T-helper 2 cell (primary cell): ENCODE measurements at places on chromosomes 4 and X.

GRCh38 chr4:123506011-123506695, 109.6 kb downstream of the SPRY1 start:
- no peak for DNase-seq

- peak; percentile 51 for DNase-seq
Measured at GRCh38 chr4:102343964-102344519, 1.2 kb downstream of the SLC39A8 start.

DNA sequence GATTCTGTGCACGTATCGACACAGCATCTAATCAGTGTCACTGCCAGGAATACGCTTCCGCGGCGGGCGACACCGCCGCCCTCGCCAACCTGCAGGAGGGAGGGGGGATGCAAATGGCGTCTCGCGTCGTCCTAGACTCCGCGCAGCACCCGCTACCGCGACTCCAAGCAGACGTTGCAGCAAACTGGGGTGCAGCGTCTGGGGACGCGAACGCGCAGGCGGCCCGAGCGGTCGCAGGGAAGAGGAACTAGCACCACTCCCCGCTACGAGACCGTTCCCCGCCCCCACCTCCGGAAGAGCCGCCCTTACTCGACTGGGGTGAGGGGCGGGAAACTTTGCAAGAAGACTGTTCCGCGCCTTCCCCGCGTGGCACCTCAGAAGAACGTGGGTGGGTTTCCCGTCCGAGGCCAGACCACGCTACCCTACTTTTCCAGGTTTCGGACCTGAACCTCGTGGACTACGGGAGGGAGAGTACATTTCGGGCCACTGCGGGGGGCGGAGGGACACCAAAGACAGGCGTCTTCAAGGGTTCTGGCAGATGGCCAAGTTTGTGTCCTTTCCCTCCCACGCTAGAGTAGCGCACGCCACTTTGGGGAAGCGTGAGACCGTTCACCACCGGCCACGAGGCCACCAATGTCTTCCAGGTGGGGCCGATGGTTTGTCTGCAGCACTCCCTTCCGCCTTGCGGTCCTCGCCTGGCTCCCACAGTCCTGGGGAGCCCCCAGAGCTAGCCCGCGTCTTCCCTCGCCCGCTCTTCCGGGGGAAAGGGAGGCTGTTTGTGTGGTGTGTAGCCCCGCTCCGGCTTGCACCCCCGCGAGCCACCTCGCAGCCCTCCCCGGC, 78.0 kb upstream of the BCOR start:
- peak; percentile 81 for DNase-seq

DNA sequence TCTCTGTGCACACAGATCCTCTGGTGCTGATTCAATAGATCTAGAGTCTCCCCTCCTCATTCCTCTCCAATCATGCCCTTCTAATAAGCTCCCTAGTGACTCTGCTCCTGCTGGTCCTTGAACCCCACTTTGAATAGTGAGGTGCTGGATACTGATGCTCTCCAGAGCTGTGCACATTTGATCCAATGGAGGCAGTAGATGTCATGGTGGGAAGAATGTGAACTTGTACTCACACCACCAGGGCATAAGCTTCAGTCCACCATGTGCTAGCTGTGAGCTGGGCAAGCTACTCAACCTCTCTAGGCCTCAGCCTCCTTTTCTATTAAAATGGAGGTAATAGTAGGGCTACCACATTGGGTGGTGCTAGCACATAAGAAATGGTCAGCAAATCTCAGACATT, 241.1 kb downstream of the SPATA18 start:
- no peak for DNase-seq

GRCh38 chrX:153476666-153477363, 6.4 kb upstream of the HAUS7 start:
- no peak for DNase-seq

GRCh38 chr4:136562834-136563233, 969.5 kb downstream of the PCDH18 start:
- DNase-seq, result no peak

DNA sequence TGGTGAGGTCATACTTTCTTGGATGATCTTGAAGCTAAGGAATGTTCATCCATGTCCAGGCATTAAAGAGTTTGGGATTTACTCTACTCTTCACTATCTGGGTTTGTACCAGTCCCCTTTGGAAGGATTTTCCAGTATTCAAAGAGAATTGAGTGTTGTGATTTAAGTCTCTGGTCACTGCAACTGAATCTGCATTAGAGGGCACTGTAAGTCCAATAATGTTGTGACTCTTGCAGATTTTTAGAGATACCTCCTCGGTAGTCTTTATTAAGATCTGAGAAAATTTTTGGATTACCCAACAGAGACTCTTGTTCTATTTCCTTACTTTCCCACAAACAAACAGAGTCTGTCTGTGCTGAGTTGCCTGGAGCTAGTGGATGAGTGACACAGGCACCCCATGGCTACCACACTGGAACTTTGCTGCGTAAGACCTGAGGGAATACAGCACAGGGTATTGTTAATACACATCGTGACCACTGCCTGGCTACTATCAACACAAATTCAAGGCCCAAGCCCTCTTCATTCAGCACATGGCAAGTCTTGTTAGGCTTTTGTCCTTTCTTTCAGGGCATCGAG, 357.1 kb upstream of the KLHL4 start:
- DNase-seq, result no peak

DNA sequence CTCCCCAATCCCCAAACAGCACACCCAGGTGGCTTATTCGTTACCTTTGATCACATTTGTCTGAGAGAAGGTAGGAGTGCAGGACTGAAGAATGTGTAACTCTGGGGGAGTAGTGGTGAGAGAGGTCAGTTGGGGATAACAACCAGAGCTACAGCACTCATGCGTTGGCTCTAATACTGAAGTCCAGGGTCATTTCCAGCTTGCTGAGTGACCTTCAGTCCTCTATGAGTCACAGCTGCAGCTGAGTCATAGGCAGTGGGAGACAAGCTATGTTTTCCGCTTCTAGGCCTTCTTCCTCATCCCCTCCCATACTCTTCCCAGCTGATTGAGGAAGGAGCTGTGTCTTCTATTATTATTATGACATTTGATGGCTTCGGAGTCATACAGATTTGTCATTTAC, 31.6 kb upstream of the CT47C1 start:
- no peak for DNase-seq

- DNase-seq, result no peak
Measured at GRCh38 chr4:89492581-89493071, 185.0 kb upstream of the GPRIN3 start.

DNA sequence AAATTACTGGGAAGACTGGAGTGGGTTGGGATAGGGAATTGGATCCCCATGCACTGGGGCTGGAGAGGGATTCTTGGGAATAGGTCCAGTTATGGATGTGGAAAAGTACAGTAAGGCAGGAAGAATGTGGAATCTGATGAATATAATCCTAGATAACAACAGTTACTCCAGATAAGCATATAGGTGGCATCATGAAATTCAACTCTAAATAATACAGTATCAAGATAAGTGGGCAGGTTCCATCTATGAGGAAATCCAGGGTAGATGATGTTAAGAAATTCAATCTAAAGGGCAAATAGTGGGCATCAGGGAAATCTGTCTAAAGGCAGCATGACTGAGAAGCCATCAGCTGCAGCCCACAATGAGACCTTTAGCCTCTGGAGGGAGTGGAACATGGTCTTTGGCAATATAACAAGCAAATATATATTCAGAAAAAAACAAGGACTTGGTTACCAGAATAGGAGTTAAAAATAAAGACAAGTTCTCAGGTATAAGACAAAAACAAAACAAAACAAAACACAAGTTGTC, 1.2 kb downstream of the DTHD1 start:
- no peak for DNase-seq

DNA sequence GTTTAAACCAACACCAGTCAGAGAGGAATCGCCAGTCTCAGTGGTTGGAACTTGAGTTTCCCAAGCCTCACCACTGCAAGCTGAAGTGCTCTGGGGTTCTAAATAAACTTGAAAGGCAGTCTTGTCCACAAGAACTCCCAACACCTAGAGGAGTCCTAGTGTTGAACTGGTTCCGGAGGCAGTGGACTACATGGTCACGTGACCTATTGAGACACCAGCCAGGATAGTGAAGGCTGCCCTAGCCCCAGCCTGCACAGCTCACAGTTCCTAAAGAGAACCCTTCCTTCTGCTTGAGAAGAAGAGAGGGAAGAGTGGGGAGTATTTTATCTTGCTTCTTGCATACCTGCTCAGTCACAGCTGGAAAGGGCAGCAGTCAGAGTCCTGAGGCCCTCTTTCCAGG, 1012.7 kb upstream of the ADGRL3 start:
- no peak for DNase-seq

DNA sequence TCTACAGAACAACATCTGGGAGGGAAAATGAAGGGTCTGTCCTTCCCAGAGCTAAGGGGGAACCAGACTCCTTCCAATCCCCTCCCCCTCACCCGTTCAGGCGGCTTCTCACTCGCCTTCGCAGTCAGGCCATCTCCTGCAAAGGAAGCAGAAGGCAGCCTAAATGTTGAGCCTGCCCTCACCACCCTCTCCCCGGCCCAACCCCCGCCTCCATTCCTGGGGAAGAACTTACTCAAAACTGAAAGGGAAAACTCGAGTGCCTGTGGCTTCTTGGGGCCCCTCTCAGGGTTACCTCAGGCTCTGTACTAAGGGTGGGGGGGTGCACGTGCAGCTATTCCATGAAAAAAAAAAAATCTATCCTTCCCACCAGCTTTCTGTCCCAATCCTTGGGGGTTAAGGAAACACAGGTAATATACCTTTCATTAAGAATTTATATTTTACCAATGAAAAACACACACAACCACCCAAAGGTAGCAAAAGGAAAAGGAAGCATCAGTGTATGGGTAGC, 2.4 kb downstream of the ZMYM3 start:
- no peak for DNase-seq

DNA sequence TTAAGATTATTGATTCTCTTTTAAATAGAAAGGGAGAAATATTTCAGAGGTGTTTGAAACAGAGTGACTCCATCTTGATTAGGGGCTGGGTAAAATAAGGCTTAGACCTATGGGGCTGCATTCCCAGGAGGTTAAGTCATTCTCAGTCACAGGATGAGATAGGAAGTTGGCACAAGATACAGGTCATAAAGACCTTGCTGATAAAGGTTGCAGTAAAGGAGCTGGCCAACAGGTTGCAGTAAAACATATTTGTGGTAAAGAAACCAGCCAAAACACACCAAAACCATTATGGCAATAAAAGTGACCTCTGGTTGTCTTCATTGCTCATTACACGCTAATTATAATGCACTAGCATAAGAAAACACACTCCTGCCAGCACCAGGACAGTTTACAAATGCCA, 165.0 kb downstream of the SPIN4 start:
- no peak for DNase-seq

GRCh38 chrX:48711929-48712505, 15.5 kb downstream of the SUV39H1 start:
- DNase-seq, result no peak

GRCh38 chr4:83830138-83830888, 294.4 kb downstream of the GPAT3 start:
- no peak for DNase-seq

DNA sequence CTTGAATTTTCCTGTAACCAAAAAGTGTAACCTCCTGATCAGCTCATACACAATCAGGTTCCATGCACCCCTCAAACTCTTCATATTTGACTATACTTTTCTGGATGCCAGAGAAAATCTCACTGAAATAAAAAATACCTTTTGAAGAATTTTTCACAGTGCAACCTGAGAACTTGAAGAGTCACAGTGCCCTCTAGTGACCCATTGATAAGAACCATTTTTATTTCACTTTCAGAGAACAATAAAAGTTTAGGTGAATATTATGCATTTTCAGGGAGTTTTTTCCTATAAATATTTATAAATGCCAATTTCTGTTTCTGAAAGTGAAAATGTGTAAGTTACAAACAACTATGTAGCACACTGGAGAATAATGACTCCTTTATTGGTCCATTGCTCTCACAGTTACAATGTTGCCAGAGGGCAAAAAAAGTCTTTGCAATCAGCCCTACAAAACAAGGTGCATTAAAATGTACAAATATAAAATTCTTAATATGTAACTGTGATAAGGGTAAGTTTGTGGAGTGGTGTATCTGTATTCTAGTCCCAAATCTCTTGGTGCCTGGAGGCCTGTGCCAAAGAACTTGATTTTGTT, 153.6 kb upstream of the INTU start:
- DNase-seq, result no peak

DNA sequence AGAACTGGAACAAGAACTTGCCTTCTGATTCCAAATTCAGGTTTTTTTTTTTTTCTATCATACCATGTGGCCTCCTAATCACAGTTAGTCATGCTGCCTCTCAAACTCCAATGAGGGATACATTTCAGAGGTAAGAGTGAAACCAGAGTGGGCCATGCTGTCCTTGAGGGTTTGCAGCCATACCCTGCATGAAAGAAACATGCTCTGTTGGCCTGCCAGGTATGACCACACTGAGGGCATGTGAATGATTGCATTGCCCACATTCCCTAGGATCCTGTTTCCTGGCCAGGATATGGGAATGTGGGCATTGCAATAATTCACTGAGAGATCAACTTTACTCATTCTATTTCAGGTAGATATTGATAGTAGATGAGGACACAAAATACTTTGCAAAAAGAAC, 56.4 kb upstream of the DDIT4L start:
- DNase-seq, result no peak

DNA sequence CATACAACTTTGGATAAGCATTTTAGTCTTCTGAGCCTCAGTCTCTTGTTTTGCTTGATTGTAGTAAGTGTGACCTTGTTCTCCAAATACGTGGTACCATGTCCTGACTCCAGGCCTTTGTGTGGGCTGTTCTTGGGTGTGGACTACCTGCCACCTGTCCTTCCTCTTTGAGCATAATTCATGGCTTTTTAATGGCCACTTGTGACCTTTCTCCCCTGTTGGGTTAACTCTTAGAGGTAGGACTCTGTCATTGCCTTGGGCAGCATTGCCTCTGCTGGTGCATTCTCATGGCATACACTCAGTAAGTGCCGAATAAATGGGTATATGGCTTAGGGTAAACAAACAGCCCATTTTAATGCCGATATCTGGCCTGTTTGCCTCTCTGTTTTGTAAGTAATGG, 3.0 kb downstream of the NSD2 start:
- no peak for DNase-seq

GRCh38 chrX:7170898-7171297, 22.9 kb upstream of the PUDP start:
- DNase-seq, result no peak

- DNase-seq, result no peak
Measured at GRCh38 chr4:41994461-41994985, 4.2 kb downstream of the SLC30A9 start.

DNA sequence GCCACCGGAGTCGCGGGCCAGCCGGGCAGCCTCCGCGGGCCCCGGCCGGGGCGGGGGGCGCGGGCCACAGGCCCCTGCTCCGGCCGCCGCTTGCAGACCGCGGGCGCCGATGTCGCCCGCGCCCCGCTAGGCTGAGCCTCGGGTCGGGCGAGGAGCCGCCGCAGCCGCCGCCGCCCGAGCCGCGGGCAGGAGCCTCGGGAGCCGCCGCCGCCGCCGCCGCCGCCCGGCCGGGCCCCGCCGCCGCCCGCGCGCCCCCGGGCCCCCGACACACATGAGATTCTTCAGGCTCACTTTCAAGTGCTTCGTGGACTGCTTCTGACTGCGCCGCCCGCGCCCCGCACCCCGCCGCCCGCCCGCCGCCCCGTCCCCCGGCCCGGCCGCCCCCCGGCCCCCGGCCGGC, 345 bp downstream of the SLC6A8 start:
- no peak for DNase-seq

- DNase-seq, result no peak
Measured at GRCh38 chr4:110022457-110022856, 109.8 kb downstream of the EGF start.

GRCh38 chr4:165493359-165493758, 114.6 kb downstream of the CPE start:
- DNase-seq, result peak; percentile 34

GRCh38 chr4:81930506-81931238, 443.1 kb downstream of the HNRNPD start:
- DNase-seq, result no peak

GRCh38 chrX:48498374-48498809, 10.4 kb upstream of the PORCN start:
- DNase-seq, result no peak
